GM03348 (cell line): ENCODE measurements at places on chromosomes 6 and 20.

- no peak for DNase-seq
These were observed 185.6 kb downstream of the OR2B2 start for GRCh38 chr6:27726619-27727023.

DNA sequence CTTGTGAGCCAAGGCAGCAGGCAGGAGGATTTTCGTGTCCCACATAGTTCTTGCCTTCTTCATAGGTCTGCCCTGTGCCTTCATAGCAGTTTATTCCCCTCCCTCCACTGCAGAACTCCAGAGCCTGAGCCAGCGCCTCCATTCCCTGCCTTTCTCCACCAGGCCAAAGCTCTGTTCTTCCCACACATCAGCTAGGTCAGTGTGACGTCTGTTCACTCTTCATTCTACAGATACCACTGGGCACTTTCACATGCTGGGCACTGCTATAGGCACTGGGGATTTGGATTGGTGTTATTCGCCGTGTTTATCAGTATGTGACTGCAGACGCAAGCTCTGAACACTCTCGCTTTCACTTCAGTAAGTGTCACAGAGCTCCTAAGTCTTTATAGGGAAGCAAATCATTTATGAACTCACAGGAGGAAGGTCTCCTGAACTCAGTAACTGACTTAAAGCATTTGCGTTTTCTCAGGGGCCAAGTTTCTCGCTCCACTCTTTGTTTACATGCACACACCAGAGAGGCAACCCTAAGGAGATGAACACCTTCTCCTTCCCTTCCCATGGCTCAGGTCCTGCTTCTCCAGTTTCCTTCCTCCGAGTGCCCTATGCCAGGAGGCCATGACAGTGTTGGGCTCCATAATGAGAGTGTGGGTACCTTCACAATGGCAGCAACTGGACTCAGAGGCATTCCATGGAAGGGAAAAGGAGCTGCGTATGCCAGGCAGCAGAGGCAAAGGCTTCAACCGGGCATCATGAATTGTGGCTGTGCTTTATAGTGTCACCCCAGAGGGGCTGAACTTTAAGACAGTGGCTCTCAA, 6.3 kb upstream of the APMAP start:
- DNase-seq, result no peak

DNA sequence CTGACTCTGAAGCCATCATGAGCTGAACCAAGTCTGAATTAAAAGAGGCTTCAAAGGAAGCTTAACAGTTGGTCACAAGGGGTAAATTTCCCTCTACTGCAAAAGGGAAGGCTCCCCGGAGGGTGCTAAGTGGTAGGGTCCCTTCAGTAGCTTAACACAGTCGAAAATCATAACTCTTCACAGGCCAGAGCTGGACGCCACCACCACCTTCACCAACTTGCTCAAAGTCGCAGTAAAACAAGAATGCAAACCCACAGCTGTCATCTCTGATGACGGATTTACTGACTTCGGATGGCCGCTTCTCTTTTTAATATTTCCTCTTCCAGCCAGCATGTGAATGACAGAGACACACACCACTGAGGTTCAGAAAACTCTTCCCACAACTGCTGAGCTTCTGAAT, 144.7 kb upstream of the FBXL4 start:
- no peak for DNase-seq

- DNase-seq, result no peak
These were observed 38.7 kb downstream of the IL20RA start for GRCh38 chr6:137006056-137006455.

- no peak for DNase-seq
These were observed 21.2 kb downstream of the RAMACL start for GRCh38 chr6:166565084-166565967.

- DNase-seq, result no peak
These were observed 15.1 kb downstream of the ACSS1 start for GRCh38 chr20:25042531-25043498.

GRCh38 chr6:10259671-10260070, 155.2 kb downstream of the TFAP2A start:
- peak; percentile 10 for DNase-seq

DNA sequence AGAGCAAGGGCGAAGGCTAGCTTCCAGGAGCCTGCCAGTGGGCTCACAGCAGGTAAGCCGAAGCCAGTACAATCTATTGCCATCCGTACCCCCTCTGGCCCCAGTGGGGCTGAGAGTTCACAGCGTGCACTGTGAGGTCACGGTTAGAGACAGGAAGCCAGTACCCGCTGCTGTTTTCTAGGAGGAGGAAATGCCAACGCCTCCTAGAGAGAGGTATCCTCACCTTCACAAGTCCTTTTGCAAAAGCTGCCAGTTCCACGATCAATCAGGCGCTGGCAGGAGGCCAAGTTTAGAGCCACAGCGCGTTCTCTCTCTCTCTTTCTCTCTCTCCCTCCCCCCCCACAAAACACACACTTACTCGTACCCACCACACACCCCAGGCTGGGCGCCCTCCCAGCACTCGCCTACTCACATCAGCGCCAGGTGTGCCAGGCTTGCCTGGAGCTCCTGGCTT, 22.5 kb downstream of the COL9A1 start:
- DNase-seq, result no peak

- DNase-seq, result no peak
These were observed 14.0 kb downstream of the TPD52L2 start for GRCh38 chr20:63878899-63879663.

DNA sequence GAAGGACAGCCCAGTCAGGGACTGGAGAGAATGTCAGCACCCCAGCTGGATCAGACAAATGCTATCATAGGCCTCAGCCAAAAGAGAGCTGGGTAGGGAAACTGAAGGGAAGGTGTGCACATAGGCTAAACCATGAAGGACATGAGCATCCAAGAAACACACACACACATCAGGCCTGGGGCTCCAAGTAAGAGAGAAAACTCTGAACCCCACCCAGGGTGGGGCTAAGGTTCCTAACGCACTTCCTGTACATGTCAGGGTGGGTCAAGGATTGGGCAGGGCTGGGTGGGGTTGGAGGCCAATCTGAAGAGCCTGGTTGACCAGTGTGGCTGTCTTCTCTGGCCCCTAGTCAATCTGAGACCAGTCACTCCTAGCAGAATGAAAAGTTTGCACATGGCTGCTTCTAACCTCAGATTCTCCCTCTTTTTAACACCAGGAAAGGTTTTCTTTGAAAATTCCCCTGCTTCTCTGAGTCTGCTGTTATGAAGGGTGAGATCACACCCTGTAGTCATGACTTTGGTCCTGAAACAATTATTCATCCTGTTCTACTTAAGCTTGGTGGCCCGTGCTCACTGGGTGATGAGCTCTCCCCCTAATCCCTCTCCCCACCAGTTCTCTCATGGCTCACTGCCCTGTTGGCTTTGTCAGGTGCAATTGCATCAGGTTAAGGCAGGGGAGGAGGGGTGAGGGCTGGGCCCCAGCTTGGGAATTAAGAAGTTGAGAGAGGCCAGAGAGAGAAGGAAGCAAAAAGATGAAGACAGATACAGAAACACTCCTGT, 88.4 kb downstream of the MAFB start:
- DNase-seq, result no peak

GRCh38 chr6:1477432-1478090, 88.2 kb downstream of the FOXF2 start:
- DNase-seq, result no peak

- DNase-seq, result no peak
These were observed 730 bp downstream of the INSM1 start for GRCh38 chr20:20368418-20369249.

GRCh38 chr20:32067234-32067821, 15.3 kb downstream of the HCK start:
- DNase-seq, result peak; percentile 88

GRCh38 chr6:159008656-159009288, 8.8 kb upstream of the RSPH3 start:
- peak; percentile 55 for DNase-seq

DNA sequence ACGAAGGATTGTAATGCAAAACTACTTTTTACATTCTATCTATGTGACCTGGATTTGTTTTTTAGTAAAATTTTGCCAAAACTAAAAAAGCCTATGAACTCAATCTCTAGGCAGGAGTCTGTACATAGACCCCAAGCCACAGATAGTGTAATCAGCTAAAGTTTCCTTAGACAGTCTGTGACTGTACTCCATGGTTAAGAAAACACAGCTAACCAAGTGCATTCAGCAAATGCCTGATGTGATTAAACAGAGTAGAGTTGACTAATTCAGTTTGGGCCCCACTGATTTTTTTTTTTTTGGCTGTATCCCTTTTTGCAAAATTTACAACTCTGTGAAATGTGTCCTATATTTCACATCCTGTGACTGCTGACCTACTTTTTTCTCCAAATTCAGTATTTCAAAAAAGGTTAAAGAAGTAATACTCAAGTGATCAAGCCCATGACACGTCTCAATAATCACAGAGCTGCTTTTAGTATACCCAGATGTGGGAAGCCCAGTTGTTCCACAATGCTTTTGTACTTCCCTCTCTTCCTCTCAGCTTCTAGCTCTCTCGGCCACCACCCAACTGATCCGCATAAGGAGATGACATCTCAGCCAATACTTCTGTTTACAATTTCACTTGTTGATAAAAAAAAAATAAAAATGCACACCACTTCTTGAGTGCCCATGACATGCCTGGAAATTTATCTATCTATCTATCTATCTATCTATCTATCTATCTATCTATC, 108.8 kb upstream of the TBX18 start:
- no peak for DNase-seq

- peak; percentile 82 for DNase-seq
These were observed 93.2 kb downstream of the GMPR start for GRCh38 chr6:16331384-16332174.

DNA sequence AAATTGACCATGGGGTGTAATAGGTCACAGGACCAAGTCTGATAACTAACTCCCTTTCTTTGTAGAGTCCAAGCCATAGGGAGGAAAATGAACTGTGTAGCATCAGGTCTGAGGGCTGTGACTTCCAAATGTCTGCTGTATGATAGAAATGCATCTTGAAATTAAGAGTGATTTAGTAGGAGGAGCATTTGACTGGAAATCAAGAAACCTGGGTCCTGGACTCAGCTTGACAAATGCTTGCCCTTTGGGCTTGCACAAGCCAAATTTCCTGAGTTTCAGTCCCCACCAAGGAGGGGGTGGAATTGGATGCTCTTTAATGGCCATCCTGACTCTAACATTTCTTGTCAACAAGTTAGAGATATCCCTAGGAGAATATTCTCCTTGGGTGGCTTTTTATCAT, 187.0 kb downstream of the PDE7B start:
- no peak for DNase-seq

GRCh38 chr6:9481292-9482029, 933.4 kb downstream of the TFAP2A start:
- DNase-seq, result no peak

- DNase-seq, result peak; percentile 94
These were observed 26.2 kb downstream of the SLCO4A1 start for GRCh38 chr20:62668441-62669027.

GRCh38 chr20:47102629-47103028, 208.0 kb downstream of the EYA2 start:
- peak; percentile 16 for DNase-seq

DNA sequence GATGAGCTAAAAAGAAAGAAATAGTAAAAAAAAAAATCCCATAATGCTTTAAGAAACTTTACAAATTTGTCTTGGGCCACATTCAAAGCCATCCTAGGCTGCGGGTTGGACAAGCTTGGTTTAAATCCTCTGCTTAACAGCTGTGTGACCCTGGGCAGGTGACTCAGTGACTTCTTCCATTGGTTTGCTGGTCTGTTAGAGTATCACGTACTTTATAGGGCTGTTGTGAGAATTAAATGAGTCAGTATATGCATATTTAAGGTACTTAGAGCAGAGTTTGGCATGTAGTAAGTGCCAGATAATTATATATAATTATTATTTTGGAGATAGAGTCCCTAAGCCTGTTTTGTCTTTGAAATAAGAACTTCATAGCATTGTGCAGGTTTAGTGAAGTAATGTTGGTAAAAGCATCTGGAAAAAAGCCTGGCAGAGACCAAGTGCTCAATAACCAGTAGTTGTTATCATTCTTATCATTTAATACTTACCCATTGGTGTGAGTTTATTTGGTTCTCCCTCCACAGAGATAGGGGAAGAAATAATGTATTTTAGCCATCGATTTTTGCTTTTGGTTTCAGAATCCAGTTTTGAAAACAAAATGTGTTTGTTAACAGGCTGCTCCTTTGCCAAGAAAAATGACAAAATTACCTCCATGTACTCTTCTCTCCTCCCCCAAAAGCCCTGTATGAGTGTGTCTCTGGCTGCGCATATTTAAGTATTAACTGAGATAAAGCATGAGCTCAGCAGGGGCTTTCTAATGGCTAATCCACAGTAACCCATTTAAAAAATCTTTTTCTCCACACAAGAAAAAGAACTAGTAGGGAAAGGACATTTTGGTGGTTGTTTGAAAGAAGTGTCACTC, 67.2 kb downstream of the FOXO3 start:
- DNase-seq, result no peak
